ENCODE measurements at places on chromosomes 3 and 15.
A peak's percentile ranks its signal among the peaks of the same experiment; 100 is the strongest.

DNA sequence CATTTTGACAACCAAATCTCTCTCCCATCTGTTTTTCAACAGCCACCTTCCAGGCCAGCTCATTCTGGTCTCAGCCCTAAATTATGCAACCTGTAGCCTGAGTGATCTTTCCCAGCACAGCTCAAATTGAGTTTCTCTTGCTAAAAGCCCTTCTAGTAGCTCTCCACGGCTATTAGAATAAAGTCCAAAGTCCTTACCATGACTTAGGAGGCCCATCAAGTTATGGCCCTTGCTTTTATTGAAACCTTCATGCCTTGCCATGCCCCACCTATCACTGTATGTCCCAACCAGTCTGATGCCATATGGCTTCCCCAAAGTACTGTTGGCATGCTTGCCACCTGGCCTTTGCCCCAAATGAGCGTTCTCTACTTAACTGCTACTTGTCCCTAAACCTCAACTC, 303.5 kb upstream of the GADL1 start:
- no peak for DNase-seq

DNA sequence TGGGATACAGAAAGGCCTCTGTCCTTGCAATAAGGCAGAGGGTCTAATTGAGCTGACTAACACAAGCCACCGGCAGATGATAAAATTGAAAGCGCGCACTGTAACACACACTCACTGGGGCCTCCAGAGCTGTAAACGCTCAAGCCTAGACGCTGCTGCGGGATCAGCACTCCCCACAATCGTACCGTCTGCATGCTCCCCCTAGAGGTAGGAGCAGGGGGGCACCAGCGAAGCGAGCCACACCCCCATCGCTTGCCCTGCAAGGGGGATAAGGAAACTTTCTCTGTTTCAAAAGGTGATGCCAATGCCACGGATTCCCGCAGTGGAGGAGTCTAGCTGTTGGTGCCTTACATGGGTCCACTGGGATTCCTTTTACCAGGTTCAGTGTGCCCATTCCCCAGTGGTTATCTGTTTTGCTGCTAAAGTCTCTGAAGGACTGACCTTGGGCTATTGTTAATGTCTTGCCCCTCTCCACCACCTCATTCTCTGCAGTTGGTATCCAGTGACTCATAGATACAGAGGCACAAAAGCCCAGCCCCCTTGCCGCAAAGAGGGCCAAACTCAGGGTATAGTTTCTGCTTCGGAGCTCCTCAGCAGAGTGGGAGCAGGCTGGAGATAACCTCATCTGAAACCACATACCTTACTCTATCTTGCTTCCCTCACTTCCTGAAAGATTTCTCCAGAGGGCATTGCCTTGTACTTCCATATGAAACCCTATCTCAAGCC, 139.3 kb upstream of the KBTBD8 start:
- DNase-seq, result peak; percentile 41

GRCh38 chr15:67945951-67946700, 106.3 kb upstream of the RNU6-1 start:
- DNase-seq, result peak; percentile 89

DNA sequence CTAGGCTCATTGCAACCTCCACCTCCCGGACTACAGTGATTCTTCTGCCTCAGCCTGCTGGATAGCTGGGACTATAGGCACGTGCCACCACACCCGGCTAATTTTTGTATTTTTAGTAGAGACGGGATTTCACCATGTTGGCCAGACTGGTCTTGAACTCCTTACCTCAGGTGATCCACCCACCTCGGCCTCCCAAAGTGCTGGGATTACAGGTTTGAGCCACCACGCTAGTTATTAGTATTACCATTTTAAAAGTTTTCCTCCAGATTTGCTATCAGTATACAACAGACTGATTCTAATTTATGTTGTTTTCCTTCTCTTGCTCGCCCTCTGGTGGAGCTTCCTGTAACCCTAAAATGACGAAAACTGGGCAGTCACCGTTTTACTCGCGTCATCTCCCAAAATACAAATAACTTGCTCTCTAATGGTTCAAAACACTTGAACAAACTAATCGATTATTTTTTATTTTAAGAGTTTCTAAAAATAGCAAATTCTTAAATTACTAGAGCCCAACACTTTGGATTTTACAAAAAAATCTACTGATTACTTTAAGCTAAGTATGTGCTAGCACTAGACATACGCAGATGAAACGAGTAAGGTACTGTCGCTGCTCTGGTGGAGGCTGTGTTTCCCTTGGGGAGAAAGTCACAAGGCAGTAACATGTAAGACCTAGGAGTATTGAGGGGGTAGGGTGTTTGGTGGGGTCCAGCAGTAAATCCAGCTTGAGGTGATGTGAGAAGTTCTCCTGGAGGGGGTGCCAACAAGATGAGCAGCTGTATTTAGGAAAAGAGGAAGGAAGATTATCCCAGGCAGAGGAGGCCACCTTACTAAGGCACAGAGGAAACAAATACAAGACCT, 203.3 kb downstream of the MBNL1 start:
- peak; percentile 67 for DNase-seq

- no peak for DNase-seq
These were observed 90.0 kb upstream of the ADPGK start for GRCh38 chr15:72873379-72874233.

GRCh38 chr15:92715758-92716157, 60.2 kb upstream of the FAM174B start:
- peak; percentile 14 for DNase-seq

GRCh38 chr3:189727898-189728297, 96.7 kb downstream of the TP63 start:
- peak; percentile 67 for DNase-seq

GRCh38 chr15:69595009-69595791, 142.6 kb downstream of the RPLP1 start:
- DNase-seq, result peak; percentile 85

DNA sequence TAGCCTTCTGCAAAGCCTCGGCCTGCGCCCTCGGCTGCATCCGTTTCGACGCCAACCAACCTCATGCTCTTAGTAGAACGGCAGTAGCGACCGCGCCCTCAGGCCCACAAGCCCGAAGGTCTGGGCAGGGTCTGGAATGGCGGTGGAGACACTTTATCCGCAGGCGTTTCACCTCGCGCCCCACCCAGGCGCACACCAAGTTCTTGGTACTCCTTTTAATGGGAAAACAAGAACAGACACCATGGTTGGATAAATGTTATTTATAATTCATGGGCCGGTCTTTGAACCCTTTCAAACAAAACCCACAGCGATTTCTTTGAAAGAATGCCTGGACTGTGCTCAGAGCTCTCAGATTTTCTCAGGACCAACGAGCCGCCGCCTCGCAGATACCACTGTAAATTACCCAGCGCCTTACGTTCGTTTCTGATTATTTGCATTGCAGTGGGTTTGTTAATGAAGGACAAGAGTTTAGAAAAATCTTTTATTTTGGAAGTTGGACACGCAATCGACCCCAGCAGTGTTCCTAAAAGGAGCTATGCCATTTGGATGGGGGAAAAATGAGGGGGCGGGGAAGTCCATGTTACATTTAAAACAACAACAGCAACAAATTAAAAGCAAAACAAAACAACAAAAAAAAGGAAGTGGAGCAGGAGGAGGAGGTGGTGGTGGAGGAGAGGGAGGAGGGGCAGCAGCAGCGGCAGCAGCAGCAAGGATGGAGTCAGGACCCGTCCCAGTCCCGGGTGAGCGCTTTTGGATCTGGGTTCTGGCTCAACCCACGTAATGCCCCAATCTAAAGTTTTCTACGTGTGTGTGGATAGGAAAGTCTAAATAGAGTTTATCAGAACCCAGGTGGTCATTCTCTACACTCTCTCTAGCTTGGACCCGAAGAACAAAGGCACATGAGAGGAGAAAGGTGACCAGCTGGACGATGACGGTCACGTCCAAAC, 993 bp upstream of the ISL2 start:
- DNase-seq, result peak; percentile 40

DNA sequence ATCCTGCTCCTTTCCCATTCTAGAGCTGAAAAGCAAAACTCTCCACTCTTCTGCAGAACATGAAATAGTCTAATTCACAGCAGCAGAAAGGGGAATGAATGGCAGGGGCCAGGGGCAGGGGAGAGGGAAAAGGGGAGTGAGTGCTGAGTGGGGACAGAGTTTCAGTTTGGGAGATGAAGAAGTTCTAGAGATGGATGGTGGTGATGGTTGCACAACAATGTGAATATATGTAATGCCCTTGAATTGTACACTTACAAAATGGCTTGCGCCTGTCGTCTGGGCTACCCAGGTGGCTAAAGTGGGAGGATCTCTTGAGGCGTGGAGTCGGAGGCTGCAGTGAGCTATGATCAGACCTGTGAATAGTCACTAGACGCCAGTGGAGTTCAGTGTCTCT, 78.5 kb upstream of the MEF2A start:
- peak; percentile 43 for DNase-seq

DNA sequence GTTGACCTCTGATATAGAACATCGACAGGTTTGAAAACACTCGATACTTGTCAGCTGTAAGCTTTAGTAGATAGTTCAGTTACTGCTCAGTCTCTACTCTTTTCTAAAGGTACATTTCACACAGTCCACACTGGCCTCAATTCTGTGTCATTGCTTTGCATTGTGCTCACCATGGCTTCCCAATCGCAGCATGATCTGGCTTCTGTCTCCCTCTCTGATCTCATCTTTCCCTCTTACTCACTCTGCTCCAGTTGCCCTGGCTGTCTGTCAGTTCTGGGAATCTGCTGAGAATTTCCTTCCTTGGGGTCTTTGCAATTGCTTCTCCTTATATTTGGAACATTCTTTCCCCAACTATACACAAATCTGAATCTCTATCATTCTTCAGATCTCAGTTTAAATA, 80.6 kb downstream of the GTF2E1 start:
- no peak for DNase-seq

DNA sequence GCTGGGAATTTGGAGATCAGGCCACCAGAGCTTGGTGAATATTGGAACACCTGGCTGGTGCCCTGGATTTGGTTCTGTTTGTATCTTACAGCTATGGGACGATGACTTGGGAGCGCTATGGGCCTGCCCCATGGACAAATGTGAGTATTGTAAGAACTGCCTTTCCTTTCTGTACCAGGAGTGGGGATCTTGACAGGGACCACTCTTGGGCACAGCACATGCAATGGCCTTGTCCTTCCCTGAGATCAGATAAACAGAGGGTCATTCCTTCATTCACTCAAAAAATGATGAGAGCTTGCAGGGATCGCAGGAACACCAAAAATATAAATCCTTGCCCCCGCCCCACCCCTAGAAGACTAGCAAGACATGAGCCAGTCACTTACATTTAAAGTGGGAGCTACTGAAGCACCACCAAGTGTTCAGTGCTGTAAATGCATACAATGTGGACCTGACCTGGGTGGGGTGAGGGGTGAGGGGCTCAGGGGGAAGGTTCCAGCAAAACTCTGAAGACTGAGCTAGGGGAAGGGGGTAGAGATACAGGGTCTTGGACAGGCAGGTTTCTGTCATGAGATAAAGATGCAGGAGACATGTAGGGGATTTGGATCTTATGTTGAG, 2.7 kb upstream of the CRELD1 start:
- peak; percentile 26 for DNase-seq

GRCh38 chr3:188674595-188674994, 497.2 kb upstream of the TPRG1 start:
- DNase-seq, result no peak

- no peak for DNase-seq
These were observed 1.6 kb upstream of the MEGF11 start for GRCh38 chr15:66254951-66255676.

DNA sequence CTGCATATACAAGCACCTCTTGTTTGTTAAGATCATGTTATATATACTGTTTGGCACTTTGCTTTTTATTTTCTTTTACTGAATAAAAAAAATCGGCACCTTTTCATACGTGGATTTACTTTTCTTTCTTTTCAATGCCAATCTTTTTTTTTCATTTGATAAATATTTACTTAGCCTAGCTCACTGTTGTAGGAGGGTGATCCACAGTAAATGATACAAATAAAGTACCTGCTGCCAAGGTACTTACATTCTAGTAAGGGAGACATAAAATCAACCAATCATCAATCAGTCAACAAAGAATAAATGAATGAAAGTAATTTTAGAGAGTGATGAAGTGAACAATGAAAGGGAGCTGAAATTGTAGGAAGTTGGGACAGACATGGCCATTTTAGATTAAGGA, 18.3 kb downstream of the GNB5 start:
- no peak for DNase-seq

DNA sequence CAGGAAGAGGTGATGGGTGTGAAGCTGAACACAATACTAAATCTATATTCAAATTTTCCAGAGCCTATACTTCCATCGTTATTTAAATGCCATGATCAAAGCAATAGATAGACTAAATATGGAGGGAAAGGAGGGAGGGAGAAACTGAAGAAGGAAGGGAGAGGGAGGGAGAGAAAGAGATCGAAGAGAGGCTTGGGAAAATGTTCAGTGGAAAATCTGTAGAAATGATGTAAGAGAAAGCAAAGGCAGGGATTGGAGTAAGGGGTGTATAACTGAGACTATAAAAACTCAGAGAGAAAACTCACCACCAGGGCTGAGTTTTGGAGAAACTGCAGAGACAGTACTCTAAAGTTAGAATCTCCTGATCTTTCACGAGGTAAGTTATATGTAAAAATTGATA, at the start of gene OSTN:
TSS of gene OSTN (plus strand) at position 310 of the 400 bp plus-strand sequence. CDS start 13,292 bp downstream, outside the sequence.
- no peak for DNase-seq

DNA sequence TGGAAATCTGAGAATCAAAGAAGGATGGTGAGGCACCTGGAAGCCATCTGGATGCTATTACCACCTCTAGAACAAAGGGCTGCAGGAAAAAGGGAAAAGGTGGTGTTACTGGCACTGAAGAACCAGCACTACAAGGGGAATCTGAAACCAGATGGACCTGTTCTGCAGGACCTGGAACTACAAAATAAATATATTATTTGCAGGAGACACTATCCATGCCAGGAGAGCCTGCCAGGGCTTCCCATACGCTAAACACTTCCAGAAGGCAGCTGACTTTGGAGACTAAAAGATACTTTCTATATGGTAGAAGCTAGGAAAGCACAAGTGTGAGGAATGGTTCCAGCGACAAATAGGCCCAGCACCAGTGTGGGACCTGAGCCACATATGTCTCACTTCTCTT, 83.4 kb upstream of the POU1F1 start:
- no peak for DNase-seq

- DNase-seq, result peak; percentile 23
These were observed 140.9 kb downstream of the NTRK3 start for GRCh38 chr15:88115486-88116152.

- peak; percentile 22 for DNase-seq
These were observed 39.0 kb upstream of the MBNL1 start for GRCh38 chr3:152229692-152230091.

GRCh38 chr3:147246906-147247305, 159.4 kb downstream of the ZIC4 start:
- no peak for DNase-seq

DNA sequence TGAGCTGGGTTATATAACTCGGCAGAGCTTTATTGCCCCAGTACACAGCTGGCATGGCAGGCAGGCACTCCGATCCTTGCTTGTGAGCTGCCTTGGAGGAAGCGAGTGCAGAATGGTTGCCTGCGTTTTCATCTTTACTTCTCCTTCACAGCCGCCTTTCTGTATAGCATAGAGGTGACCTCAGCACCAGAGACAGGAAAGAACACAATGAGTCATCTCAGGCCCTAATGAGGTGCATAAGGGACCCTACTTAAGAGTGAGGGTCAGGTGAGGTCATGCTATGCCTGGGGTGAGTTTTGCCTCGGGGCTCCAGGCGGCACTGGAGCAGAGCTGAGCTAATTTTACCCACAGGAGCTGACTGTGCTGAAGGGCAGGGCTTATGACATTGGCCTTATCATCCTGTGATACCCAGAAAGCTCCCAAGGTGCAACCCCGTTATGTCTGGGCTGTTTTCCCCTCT, 43.5 kb downstream of the LPP start:
- DNase-seq, result peak; percentile 81

All from RPMI7951 (cell line).